Caudate nucleus (tissue), 63 donors: ENCODE measurements at places on chromosomes 2 and 18.

DNA sequence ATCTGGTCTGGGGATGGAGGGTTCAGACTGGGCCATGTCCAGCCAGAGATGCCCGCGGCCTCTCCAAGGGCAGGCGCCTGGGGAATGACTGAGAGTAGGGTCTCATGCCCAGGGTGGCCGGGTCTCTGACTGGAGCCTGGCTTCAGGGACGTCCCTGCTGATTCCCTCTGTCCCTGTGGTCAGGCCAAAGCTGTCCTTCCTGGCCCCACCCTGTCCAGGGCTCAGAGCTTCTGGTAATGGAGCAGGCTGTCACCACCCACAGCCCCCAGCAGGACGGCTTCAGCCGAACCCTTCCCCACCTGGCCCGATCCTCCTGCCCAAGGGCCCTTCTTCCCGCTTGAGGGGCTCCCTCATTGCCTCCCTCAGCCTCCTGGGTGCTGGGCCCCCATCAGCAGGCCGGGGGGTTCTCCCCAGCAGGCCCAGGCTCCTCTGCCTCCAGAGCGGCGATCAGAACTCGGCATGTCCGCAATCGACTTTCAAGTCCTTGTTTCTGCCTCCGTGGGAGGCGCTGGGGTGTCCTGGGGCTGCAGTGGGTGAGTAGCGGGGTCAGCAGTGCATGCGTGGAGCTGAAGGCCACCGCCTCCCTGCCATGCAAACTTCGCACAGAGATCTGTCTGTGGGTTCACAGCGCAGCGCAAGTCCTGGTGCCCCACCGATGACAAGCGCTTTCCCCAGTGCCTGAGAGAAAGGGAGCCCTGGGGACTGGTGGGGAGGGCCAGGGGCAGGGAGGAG is 18.3 kb downstream of the RAMP1 start:
- no peak for DNase-seq

DNA sequence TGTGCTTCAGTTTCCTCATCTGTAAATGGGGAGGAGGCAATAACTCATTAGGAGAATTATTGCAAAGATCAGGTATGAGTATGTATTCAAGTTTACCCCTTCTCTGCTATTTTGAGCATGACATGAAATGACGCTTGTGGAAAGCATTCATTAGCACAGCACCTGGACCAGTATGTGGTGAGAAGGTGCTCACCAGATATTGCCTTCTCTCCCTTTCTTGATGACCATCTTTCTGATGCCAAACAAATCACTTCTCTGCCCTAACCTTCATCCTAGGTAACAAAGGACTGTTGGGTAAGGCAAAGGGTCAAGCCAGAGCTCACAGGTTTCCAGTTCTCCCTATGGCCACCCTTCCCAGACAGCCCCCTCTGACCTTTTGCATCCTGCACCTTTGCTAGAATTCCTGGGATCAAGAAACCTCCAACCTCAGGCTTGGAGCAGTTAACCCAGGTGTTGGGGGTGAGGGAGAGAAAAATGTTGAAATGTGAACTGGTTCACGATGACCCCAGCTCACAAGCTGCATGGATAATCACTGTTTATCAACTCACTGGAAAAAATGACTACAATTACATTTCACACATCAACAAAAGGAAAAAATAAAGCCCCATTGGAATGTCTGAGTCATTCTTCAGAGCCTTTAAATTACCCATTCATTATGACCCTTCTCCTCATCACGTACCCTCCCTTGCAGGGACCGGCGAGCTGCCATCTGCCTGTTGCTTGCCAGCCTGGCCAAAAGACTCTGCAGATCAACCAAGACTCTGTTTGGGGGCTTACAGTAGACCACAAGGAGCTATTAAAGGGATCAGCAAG is 41.6 kb downstream of the LBH start:
- no peak for DNase-seq

DNA sequence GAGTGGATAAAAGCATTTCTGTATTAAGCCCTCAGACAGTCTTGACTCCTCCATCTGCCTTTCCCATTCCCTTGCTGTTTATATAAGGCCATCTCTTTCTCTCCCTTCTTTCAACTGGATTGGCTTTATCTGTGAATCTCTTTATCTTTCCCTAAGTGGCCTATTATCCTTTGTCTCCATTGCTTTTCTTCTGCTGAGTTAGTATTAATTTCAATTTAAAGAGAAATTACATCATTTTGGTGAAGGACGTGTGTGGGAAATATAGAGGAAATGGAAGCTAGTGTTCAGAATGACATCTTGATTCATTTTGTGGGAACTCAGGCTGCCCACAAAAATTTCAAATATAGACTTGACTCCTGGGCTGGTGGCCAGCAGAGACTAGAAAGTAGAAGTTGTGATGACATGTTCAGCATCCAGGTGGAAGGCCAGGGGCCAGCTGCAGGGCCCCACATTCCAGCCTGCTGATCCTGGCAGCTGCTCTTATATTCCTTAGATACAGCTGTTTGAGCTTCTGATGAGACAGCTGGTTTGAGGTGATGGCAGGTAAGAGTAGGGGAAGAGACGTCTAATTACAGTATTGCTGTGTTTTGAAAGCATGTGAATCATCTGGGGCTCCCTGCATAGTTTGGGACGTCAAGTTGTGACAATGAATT is 52.3 kb downstream of the DIS3L2 start:
- no peak for DNase-seq

DNA sequence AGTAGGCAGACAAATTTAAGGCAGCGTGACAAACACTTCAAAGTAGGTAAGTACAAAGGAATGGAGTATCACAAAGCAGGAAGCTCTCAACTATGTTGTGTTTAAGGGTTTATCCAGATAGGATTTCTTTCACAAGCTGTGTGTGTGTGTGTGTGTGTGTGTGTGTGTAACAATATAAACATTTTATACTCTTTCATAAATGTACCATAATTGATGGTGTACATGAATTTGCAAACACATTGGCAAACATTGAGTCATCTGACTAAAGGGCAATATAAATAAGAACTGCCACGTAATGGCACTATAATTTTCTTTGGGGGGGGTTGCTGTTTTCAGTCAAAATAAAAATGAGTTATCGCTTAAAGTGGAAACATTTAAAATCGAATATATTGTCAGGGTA is 1004.4 kb upstream of the DDX18 start:
- no peak for DNase-seq

DNA sequence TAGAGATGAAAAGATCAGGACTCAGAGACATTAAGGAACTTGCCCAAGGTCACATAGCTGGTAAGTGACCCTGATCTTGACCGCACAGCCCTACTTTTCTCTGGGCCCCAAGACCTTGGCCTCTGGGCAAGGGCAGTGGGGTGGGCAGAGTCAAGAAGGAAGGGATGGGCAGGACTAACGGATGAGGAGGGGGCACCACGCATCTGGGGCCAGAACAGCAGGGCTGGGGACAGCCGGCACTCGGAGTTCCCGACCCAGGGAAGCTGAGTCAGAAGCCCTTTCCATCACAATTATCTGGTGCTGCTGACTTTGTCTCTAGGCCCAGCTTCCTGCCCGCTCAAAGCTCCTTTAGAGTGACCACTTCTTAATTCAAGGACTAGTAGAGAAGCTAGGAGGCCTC is 14.4 kb downstream of the CFAP65 start:
- DNase-seq: no peak

DNA sequence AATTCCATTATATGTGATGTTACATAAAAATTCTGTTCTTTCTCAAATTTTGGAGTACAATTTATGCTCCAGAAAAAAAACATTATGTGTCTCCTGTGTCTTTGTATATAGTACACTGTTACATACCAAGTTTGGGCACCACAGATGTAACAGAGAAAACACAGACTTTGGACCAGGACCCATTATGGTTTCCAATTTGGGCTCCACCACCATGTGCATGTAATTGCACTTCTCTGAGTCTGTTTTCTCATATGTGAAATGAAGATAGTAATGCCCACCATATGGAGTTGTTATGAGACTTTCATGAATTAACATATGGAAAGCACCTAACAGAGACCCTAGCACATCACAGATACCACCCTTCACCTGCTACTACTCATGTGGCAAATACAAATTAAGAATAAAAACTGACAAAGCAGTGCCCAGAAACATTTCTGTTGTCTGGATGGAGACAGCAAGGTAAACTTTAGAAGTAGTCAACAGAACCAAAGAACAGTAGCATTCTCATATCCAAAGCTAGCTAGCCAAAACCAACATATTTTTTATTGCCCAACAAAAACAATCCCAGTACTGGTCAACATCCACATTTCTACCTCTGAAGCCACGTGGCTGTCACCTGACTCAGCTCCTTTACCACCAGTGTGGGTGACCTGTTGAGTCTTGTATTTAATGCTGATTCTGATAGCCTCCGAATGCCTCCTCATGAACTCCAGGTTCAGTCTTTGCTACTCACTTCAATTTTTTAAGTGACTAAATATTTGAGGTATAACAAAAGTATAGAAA is 42.9 kb downstream of the ANTXR1 start:
- no peak for DNase-seq
